ENCODE measurements at places on chromosomes 4 and X. TPM values are rescaled to one million over a fixed set of nuclear protein-coding genes. Genes with fewer than 3 reads are reported as not detected.

- H3K36me3 ChIP-seq: no peaks in the 10 kb centered on the region
- H3K27ac ChIP-seq: no peak overlapping the region
- H3K27me3 ChIP-seq: no peaks in the 10 kb centered on the region
Measured at GRCh38 chrX:28981952-28982351, 394.7 kb downstream of the IL1RAPL1 start.

- H3K27ac ChIP-seq: no peak overlapping the region
- no peak overlapping the region for H3K4me3 ChIP-seq
- H3K27me3 ChIP-seq: no peaks in the 10 kb centered on the region
- no peaks in the 10 kb centered on the region for H3K36me3 ChIP-seq
- H3K4me1 ChIP-seq: peaks cover 6% of the 10 kb centered on the region
- DNase-seq: no peak
Measured at GRCh38 chr4:153728660-153729059, 31.2 kb downstream of the RNF175 start.

GRCh38 chrX:71000139-71000538 lies 68.0 kb downstream of the SNX12 start:
- no peak overlapping the region for H3K4me3 ChIP-seq
- H3K27ac ChIP-seq: no peak overlapping the region
- H3K4me1 ChIP-seq: no peaks in the 10 kb centered on the region
- no peaks in the 10 kb centered on the region for H3K27me3 ChIP-seq

DNA sequence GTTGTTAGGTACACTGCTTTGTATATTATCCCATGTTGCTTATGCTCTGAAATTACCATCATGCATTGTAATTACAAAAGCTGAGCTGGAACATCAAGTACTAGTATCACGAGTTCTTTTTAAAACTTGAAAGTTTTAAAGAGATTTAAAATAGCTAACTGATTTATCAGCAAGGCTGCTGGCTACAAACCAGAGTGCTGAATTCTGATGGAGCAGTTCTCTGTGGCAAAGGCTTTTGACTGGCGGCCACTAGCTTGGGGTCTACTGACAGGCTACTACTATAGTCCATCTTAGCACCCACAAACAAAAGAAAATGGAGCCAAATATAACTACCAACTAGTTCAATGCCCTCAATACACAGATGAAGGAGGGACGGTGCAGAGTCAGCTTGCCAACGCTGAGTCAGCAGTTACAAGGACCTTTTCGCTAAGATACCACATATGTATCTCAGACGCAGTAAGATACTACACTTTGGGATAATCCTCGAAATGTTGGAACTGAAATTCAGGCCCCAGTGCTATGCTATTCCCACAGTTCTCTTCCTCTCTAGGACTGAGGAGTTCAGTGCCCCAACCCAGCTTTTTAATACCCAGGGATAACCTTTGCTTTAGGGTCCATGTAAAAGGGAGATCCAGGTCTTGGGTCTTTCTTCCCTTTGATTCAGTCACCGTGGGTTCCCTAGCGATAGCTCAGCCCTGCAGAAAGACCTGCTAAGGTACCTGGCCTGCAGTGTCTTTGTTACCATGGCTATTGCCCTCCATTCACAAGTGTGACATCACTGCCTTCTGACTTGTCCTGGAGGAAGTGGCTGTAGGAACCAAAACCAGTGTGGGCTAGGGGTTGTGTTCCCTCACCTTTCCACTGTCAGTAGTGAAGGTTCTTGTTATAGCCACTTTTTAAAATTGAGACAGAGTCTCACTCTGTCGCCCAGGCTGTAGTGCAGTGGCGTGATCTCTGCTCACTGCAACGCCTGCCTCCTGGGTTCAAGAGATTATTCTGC lies 22.8 kb downstream of the MFAP3L start:
- no peak overlapping the region for H3K27ac ChIP-seq
- H3K27me3 ChIP-seq: no peaks in the 10 kb centered on the region
- no peak overlapping the region for H3K4me3 ChIP-seq
- no peak for DNase-seq
- no peaks in the 10 kb centered on the region for H3K4me1 ChIP-seq
- no peaks in the 10 kb centered on the region for H3K36me3 ChIP-seq

DNA sequence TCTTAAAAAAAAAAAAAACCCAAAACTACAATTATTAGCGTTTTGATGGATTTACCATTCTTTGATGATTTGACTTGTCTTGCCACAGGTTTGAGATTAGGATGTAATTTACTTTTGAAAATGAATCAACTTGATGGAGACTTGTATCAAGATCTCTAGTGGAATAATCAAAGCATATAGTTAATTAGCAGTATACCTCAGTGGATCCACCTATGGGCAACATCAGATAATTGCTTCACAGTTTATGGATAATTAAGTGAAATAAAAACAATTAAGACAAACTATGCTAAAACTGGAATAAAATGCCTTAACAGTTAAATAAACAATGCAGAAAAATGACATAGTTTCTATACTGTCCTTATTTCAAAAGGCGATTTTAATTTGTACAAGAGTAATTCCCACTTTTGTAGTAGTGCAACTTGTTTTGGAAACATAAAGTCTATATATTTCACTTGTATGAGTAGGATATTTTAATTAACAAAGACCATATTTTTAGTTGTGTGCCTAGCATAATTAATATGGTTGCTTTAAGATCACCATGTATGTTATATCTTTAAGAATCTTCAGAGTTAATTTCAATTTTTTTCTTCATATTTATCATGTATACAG lies 4.2 kb downstream of the CPEB2 start:
- no peak overlapping the region for H3K27ac ChIP-seq
- H3K4me3 ChIP-seq: no peak overlapping the region
- DNase-seq: peak; percentile 14

DNA sequence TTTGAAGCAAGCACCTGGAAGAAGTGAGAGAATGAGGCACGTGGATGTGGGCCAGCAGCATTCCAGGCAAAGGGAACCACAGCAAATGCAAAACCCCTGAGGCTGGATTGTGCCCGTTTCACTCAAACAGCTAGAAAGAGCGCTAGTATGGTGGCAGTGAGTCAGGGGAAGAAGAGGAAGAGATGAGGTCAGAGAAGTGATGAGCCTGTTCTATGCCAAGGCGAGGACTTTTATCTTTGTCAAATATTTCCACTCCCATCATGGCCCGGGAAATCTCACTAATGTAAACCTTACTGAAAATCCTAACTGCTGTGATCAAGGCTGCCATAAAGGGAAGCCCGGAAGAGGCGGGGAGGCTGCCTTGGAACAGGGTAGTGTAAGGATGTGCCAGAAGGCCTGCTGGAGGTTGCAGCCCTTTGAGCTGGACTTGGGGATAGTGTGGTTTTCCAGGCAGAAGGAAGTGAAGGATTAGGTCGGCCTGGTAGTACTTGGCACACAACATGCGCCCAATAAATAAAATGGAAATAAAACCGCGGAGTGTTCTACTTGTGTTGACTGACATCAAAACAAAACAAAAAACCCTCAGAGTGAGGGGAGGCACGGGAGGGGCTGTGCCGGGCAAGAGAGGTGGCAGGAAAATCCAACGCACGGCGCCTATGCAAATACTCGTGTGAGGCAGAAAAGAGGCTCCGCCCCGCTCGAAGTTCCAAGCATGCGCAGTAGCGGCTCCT lies 1.2 kb upstream of the CDK16 start:
- peaks cover 28% of the 10 kb centered on the region for H3K4me1 ChIP-seq
- H3K36me3 ChIP-seq: peaks cover 30% of the 10 kb centered on the region
- no peak overlapping the region for H3K4me3 ChIP-seq
- H3K27ac ChIP-seq: peak overlapping the region; percentile 88

- H3K27me3 ChIP-seq: no peaks in the 10 kb centered on the region
- no peak for DNase-seq
- H3K4me1 ChIP-seq: peaks cover 56% of the 10 kb centered on the region
- H3K27ac ChIP-seq: no peak overlapping the region
- no peak overlapping the region for H3K4me3 ChIP-seq
Measured at GRCh38 chr4:6280365-6280996, 10.8 kb downstream of the WFS1 start.

DNA sequence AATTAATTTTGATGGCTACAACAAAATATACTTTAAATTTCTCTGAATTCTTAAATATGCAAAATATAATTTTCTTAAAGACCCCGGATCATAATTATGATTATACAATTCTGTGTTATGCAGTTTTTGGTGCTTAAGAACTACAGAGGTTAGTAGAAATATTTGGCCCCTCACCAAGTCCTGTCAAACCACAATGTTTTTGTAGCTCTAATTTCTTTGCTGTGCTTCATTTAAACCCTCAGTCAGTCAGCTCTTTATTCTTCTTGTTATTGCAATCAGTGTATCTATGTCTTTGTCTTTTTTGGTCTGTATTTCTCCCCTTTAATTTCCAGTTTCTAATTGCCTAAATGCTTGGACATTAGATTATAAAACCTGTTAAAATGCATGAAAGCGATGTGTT lies 186.1 kb downstream of the CAMK2D start:
- H3K27me3 ChIP-seq: no peaks in the 10 kb centered on the region
- no peak for DNase-seq
- H3K36me3 ChIP-seq: no peaks in the 10 kb centered on the region
- no peak overlapping the region for H3K4me3 ChIP-seq
- peaks cover 18% of the 10 kb centered on the region for H3K4me1 ChIP-seq

- H3K27me3 ChIP-seq: no peaks in the 10 kb centered on the region
- H3K36me3 ChIP-seq: no peaks in the 10 kb centered on the region
- H3K4me3 ChIP-seq: no peak overlapping the region
- no peaks in the 10 kb centered on the region for H3K4me1 ChIP-seq
Measured at GRCh38 chr4:138111462-138112000, 130.6 kb downstream of the SLC7A11 start.

- DNase-seq: no peak
- H3K4me1 ChIP-seq: no peaks in the 10 kb centered on the region
- H3K36me3 ChIP-seq: no peaks in the 10 kb centered on the region
- no peaks in the 10 kb centered on the region for H3K27me3 ChIP-seq
- no peak overlapping the region for H3K27ac ChIP-seq
Measured at GRCh38 chr4:25821899-25822298, 40.9 kb downstream of the SEL1L3 start.

- no peak overlapping the region for H3K4me3 ChIP-seq
- peaks cover 5% of the 10 kb centered on the region for H3K4me1 ChIP-seq
- H3K36me3 ChIP-seq: no peaks in the 10 kb centered on the region
- H3K27ac ChIP-seq: no peak overlapping the region
Measured at GRCh38 chr4:123485601-123486000, 89.0 kb downstream of the SPRY1 start.

GRCh38 chr4:112352736-112353135 lies 55.6 kb downstream of the ALPK1 start:
- no peaks in the 10 kb centered on the region for H3K27me3 ChIP-seq
- DNase-seq: no peak
- no peak overlapping the region for H3K4me3 ChIP-seq
- no peak overlapping the region for H3K27ac ChIP-seq

DNA sequence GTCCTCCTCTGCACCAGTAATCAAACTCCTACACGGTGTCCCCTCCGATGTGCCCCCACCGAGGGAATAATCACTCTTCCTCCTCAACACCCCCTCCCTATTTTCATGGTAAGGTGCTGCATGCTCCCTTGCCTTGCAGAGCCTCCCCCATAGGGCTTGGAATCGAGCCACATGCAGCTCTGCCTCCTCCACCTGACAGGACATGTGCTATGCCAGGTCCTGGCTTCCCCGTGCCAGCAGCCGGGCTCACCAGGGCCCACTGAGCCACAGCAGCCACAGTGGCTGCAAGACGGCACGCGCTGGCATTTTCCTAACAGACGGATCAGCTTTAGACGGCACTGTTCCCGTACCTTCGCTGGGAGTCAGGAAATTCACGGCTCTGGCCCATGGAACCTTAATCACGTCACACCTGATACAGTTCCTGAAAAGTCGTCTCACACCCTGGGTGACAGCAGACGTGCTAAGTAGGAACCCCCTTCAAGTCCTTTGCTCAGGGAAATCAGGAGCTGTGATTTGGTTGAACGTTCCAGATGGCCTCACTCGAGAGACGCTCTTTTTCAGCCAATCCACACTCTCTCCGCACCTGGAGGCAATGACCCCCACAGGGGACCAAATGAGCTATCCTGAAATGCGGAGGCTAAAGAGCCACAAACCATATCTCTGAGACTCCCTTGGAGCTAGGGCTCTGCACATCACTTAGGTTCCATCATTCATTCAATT lies 63.2 kb downstream of the JAKMIP1 start:
- H3K36me3 ChIP-seq: no peaks in the 10 kb centered on the region
- no peaks in the 10 kb centered on the region for H3K27me3 ChIP-seq
- no peak overlapping the region for H3K27ac ChIP-seq
- H3K4me1 ChIP-seq: no peaks in the 10 kb centered on the region

GRCh38 chr4:189850239-189850856 lies 90.3 kb upstream of the FRG1 start:
- no peak for DNase-seq
- H3K4me1 ChIP-seq: no peaks in the 10 kb centered on the region

- H3K36me3 ChIP-seq: no peaks in the 10 kb centered on the region
- no peak overlapping the region for H3K4me3 ChIP-seq
- no peak overlapping the region for H3K27ac ChIP-seq
- DNase-seq: no peak
- no peaks in the 10 kb centered on the region for H3K4me1 ChIP-seq
Measured at GRCh38 chrX:25079020-25079419, 63.3 kb upstream of the ARX start.

GRCh38 chr4:163590103-163590502 lies 95.6 kb downstream of the TMA16 start:
- H3K27me3 ChIP-seq: no peaks in the 10 kb centered on the region
- no peaks in the 10 kb centered on the region for H3K4me1 ChIP-seq
- no peaks in the 10 kb centered on the region for H3K36me3 ChIP-seq
- DNase-seq: no peak

GRCh38 chr4:79087071-79087470 lies 147.8 kb upstream of the PAQR3 start:
- H3K27ac ChIP-seq: no peak overlapping the region
- no peaks in the 10 kb centered on the region for H3K4me1 ChIP-seq
- no peaks in the 10 kb centered on the region for H3K36me3 ChIP-seq
- H3K27me3 ChIP-seq: peaks cover 2% of the 10 kb centered on the region

GRCh38 chr4:74583089-74583700 lies 138.3 kb downstream of the AREG start:
- no peaks in the 10 kb centered on the region for H3K27me3 ChIP-seq
- DNase-seq: no peak
- no peaks in the 10 kb centered on the region for H3K4me1 ChIP-seq

DCAF4L1 gene
- polyA plus RNA-seq: 0.30 TPM

ELMOD2 gene
- polyA plus RNA-seq: 7.5 TPM

GUCY1A1 gene
- 8.0 TPM for polyA plus RNA-seq

SSX7 gene
- not detected for polyA plus RNA-seq

UGT2B11 gene
- polyA plus RNA-seq: not detected

NEUROG2 gene
- not detected for polyA plus RNA-seq

TMEM144 gene
- polyA plus RNA-seq: 3.7 TPM

RNF175 gene
- polyA plus RNA-seq: 0.16 TPM

PPP4R3C gene
- polyA plus RNA-seq: not detected

RPS6KA6 gene
- 0.61 TPM for polyA plus RNA-seq

SPANXC gene
- not detected for polyA plus RNA-seq

HHIP gene
- polyA plus RNA-seq: 11.6 TPM

IBSP gene
- polyA plus RNA-seq: not detected

SSX2 gene
- polyA plus RNA-seq: not detected

FHIP1A gene
- 1.5 TPM for polyA plus RNA-seq

RASGEF1B gene
- 23.3 TPM for polyA plus RNA-seq
